ENCODE measurements at places on chromosomes 1 and 21.

- no peak for DNase-seq
These were observed 54.1 kb downstream of the CD2 start for GRCh38 chr1:116808200-116808847.

GRCh38 chr1:21939650-21940374, 2.7 kb upstream of the HSPG2 start:
- peak; percentile 99 for DNase-seq

DNA sequence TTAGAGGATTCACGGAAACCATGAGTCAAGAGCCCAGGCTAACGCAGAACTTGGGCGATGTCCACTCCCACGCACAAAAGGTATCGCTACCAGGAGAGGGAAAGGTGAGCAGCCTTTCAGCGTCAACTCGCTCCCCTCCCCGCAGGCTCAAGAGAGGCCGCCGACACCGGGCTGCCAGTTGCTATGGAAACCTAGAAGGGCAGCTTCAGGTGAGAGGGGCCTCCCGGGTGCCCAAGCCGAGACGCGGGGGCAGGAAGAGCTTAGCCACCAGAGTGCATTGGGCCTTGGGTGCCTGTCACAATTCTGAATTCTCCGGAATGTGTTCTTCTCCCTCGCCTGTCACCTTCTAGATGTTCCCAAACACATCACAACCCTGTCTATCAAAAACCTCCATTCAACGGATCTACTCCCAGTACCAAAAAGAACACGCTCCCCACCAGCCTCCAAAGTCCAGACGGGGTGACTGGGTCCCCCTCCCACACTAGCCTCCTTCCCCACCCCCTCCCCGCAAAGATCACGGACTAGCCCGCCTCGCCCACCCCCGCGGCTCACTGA, 694 bp downstream of the MEAF6 start:
- DNase-seq: peak; percentile 16

DNA sequence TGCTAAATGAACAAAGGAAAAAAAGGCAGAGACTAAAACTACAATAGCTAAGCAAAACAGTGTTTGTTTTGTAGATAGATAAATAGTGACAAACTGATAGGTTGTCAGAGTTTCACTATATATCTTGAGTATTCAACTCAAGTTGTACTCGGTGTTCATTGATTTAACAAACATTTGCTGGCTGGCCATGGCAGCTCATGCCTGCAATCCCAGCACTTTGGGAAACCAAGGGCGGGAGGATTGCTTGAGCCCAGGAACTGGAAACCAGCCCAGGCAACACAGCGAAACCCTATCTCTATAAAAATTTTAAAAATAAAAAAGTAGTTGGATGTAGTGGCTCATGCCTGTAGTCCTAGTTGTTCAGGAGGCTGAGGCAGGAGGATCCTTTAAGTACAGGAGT, 17.3 kb downstream of the C1orf185 start:
- DNase-seq: no peak

DNA sequence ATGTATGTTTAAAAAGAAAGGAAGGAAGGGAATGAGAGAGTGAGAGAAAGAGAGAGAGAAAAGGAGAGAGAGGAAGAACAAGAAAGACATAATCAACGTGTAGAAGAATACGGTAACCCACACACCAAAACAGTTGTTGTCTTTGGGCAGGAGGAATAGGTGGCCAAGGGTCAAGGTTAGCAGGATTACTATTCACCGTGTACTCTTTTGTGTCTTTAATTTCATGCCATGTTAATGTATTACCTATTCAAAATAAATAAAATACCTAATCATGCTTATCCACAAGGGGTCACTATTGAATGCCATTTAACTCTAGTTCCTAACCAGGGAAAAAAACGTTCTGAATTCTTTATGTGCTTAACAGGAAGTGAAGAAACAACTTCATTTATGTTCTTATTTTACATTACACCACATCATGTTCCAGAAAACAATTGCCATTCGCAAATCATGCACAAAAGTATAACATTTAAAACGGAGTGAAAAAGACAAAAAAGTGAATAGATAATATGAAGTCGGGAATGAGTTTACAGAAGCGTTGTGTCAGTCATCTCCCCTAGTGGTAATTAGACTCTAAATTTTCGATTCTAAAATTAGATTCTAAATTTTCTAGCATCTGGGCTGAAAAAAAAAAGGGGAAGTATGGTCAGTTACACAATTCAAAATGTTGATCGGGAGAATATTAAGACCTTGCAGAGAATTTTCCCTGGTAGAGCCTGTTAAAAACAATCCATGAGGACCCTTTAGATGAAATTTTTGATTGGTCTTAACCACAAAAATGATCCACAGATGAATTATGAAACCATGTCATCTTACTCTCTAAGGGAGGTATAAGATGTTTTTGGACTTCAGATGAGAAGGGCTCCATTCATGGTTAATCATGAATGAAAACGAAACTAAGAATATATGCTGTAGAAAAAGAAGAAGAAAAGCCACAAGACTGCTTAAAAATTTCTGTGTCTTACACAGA, 700 bp upstream of the KMO start:
- DNase-seq: peak; percentile 76

DNA sequence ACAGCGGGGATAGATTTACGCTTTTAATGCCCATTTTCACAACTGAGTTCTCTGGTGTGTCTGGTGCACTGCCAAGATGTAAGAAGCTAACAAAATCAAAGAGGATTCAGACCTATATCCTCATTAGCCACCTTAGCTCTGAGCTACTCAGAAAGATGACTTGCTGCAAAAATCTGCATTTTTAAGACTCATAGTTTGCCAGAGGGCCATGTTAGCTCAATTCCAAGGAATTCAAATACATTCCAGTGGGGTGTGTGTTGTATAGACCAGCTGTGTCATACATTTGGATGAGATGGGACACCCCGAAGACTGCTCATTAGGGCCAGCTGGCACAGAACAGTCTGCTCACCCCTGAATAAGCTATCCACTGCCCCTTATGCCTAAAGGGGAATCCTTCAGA, 8.9 kb downstream of the DENND2D start:
- DNase-seq: peak; percentile 91

- DNase-seq: no peak
These were observed 72.9 kb downstream of the IARS2 start for GRCh38 chr1:220166853-220167252.

- no peak for DNase-seq
These were observed 16.7 kb upstream of the AVPR1B start for GRCh38 chr1:206133751-206134415.

DNA sequence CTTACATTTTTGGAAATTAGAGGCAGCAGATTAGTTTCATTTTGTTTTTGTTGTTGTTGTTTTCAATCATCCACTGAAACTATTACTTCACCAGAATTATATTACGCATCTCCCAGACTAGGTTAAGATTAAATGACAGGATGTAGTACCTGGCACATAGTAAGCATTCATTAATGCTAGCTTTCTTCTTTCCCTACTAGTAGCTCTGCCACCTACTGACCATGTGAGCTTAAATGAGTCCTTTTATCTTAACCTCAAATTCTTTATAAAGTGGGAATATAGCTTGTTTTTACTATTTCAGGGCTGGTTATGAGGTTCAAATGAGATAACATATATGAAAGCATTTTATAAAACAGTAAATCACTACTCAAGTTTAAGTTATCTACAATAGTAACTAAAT, 10.2 kb upstream of the ASPM start:
- no peak for DNase-seq

DNA sequence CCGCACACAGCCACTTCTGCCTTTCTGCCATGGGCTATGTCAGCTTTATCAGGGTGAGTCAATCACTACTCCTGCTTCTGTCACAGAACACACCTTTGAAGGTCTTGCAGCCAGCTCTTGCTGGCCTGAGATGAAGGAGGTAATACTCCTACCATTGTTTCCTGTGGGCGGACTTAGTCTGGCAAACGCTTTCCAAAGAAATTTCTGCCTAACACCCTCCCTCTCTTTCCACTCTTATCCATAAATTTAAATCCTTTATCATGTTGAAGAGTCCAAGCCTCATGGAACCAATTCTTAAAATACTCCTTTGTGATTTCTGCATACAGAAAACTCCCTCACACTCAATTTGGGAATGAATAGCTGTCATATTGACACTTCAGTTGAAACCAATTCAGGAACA, 633.1 kb upstream of the CHRM3 start:
- DNase-seq: no peak

- DNase-seq: peak; percentile 7
These were observed 26.0 kb downstream of the RGS1 start for GRCh38 chr1:192601567-192601966.

DNA sequence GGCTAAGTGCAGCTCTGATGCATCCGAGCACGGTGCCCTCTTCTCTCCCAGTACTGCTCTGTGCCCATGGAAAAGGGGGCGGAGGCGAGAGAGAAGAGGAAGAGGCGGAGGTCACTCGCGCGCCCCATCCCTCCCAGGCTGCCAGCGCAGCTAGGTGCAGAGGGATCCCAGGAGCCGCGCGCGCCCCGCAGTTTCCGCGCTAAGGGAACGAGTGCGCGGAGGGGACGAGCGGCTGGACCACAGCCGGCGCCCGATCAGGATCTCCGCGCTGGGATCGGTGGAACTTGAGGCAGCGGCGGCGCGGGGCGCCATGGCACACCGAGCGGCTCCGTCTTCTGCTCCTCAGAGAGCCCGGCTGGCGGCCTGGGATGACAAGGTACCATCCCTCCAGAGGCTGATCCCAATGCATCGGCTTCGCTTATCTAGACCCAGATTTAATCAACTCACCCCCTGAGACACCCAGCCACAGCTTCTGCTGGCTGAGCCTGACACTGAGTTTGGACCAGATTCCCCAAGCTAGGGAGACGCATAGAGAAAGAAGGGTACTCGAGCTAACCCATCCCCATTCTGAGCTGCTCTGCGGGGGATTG, at the start of gene PTGFR:
PTGFR (plus strand) TSS at position 114 of the 590 bp plus-strand sequence. CDS start 1,770 bp downstream, outside the sequence.
- DNase-seq: peak; percentile 79

DNA sequence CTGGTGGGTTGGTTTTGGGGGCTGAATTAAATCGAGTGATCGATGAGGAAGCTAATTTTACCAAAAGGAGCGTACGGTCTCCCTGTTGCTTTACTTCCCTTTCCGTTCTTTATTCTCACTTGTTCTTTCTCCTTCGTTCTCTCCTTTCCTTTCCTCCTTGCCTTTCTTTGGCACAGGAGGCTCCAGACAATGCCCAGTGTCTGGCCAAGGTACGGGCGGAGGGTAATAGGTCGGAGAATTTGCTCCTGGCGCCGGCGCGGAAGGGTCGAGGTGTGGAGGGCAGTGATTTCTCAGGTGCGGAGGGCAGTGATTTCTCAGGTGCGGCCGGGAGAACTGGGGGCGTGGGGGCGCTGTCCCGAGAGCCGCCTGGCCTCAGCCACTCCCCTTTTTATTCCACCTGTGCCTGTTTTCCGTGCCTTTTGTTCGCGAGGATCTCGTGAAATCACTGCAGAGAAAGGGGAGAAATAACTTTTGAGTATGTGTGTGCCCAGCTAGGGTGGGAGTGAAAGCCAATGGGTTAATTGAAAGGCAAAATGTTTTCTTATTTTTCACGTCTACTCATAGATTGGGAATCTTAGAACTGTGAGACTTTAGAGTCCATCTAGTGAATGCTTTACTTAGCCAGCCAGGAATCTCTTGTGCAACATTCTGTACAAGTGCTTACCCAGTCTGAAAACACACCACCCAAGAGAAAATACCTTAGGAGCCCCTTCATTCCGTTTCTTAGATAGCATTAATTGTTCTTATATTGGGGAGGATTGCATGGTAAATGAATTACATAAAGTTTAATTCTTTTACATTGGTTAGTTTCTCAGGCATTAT, 1.3 kb downstream of the FNBP1L start:
- peak; percentile 47 for DNase-seq

GRCh38 chr1:175075572-175076568, 8.2 kb downstream of the TNN start:
- peak; percentile 9 for DNase-seq

All from EL (cell line).